ENCODE measurements at places on chromosomes 5 and 9.
A peak's percentile ranks its signal among the peaks of the same experiment; 100 is the strongest.

- no peak for DNase-seq
These were observed 187.9 kb upstream of the TLX3 start for GRCh38 chr5:171120986-171121622.

GRCh38 chr5:14342306-14342705 is 199.2 kb downstream of the TRIO start:
- no peak for DNase-seq

GRCh38 chr5:15233566-15233965 is 266.4 kb upstream of the FBXL7 start:
- DNase-seq, result peak; percentile 39

DNA sequence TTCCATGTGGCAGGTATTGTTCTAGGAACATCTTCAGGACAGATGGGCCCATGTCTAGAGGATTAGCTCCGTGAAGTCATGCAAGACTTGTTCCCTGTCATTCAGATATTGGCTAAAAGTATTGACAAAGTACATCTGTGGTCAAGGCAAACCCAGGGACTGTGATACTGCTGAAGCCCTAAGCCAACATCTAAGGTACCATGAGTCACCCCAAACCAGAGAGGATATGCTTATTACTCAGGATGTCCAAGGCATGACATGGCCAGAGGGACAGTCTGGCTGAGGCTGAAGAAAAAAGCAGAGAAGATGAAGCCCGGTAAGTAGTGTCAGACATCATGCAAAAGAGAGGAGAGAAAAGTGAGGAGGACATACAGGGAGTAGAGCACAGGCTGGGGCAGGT is 31.0 kb downstream of the HMHB1 start:
- DNase-seq, result no peak

DNA sequence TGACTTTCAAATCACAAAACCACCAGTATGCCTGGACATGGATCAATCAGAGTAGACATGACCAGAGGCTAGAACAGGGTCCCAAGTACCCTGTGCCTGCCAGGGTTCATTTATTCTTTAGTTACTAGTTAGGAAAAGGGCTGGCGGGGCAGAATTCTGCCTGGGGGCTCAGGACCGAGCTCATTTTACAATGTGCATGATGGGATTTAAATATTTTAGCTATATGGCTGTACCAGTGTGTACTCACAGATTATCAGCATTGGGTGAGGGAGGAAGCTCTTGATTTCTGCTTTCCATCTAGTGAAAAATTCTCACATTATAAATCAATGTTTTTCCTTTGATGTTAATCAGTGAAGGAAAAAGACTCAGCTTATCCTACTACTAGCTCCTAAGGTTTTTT is 1511.1 kb downstream of the EFNA5 start:
- DNase-seq, result no peak

All from astrocyte of the spinal cord (primary cell).